ENCODE measurements at places on chromosomes 7 and 10. TPM values are rescaled to one million over a fixed set of nuclear protein-coding genes. Genes with fewer than 3 reads are reported as not detected.

ECD gene
- total RNA-seq, result 32.8 TPM

PAX4 gene
- not detected for total RNA-seq

GRCh38 chr7:102875700-102876295 lies 37.0 kb upstream of the LRRC17 start:
- H3K27me3 ChIP-seq, result peaks cover 17% of the 10 kb centered on the region
- peak; percentile 58 for DNase-seq
- no peak overlapping the region for H3K4me3 ChIP-seq
- H3K4me1 ChIP-seq, result peaks cover 31% of the 10 kb centered on the region
- no peaks in the 10 kb centered on the region for H3K36me3 ChIP-seq
- peak overlapping the region; percentile 29 for H3K27ac ChIP-seq

DNA sequence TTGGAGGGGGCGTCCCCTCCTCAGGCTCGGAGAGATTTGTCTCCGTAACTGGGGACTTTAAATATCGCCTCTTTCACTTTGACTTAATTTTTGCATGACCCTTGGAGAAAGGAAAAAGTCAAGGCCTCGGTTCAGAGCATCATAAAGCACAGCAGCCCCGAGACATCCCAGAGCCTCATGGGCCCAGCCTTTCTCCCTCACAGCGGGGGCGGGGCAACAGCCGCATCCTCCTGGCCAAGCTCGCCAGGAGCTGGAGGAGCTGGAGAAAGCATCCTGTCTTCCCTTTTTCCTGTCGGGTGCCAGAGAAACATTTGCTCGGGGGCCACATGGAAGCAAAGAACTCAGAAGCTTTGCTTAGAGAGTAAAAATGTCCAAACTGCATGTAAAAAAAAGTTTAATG lies 43.6 kb upstream of the DPYSL4 start:
- no peaks in the 10 kb centered on the region for H3K4me1 ChIP-seq
- no peaks in the 10 kb centered on the region for H3K36me3 ChIP-seq
- no peak overlapping the region for H3K27ac ChIP-seq
- DNase-seq, result no peak
- H3K27me3 ChIP-seq, result no peaks in the 10 kb centered on the region

DNA sequence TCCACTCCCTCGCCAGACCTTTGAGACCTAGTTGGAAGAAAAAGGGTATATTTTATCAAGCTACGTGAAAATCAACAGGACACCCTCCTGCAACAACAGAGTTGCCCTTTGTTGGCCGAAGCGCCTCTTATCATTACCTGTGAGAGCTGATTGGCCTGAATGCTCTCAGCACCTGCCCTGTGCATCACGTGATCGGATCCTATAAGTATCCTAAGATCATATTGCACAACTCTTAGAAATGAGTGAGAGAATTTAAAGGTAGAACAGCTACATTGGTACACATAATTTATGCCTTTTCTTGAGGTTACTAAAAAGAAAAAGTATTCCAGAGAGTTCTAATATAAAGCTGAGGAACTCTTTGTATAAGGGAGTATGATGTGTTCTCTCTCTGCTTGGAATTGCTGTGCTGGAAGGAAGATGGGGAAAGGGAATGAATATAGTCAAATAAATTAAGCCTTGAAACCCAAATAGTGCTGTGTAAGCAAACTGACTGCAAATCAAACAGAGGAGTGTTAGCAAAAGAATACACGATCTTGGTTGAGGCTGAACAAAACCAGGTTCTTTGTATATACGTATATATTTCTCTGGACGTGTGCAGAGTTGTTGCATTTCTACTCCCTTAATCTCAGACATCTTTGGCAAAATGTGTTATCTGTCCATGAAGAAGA lies 69.3 kb downstream of the LRRC4 start:
- peaks cover 22% of the 10 kb centered on the region for H3K36me3 ChIP-seq
- no peak overlapping the region for H3K27ac ChIP-seq
- H3K4me3 ChIP-seq, result no peak overlapping the region
- peaks cover 10% of the 10 kb centered on the region for H3K4me1 ChIP-seq
- no peak for DNase-seq

EPO gene
- not detected for total RNA-seq

PTPRZ1 gene
- total RNA-seq, result not detected

GCK gene
- 0.67 TPM for total RNA-seq

DNA sequence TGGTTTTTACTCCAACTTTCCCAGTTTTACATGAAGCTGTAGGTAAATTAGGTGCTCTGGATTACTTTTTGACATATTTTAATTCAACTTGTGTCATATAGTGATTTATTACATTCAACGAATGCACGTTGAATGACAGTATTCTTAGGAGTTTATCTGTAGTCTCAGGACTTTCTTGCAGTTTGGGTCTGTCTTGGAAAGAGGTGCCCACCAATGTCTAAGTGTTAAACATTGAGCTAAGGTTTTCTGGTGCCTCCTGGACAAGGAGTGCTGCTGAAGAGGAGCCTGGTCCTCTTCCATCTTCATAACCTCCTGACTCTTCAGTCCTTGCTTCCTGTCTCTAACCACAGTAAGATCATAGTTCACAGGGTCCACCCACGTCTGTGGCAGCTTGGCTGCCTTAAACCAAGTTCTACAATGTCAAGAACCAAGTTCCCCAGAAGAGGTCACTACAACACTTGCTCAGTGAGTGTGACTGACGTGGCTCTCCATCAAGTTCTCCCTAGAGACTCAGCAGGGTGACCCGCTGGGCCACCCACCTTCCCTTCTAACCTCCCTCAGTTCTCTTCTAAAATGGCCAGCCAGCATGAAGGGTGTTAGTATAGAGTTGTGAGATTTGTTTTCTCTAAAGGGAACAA lies 6.1 kb downstream of the NPY start:
- H3K4me1 ChIP-seq, result peaks cover 13% of the 10 kb centered on the region
- H3K27me3 ChIP-seq, result peaks cover 51% of the 10 kb centered on the region
- no peaks in the 10 kb centered on the region for H3K36me3 ChIP-seq
- no peak overlapping the region for H3K27ac ChIP-seq
- DNase-seq, result peak; percentile 72

GRCh38 chr10:99908512-99908911 lies 101.2 kb downstream of the DNMBP start:
- H3K27me3 ChIP-seq, result no peaks in the 10 kb centered on the region
- H3K27ac ChIP-seq, result no peak overlapping the region
- H3K4me1 ChIP-seq, result no peaks in the 10 kb centered on the region
- no peaks in the 10 kb centered on the region for H3K36me3 ChIP-seq

GRCh38 chr7:54345746-54346145 lies 196.4 kb upstream of the VSTM2A start:
- DNase-seq, result no peak
- peaks cover 5% of the 10 kb centered on the region for H3K36me3 ChIP-seq
- no peak overlapping the region for H3K4me3 ChIP-seq

PKD2L1 gene
- total RNA-seq, result 0.60 TPM

All from activated T-cell treated with anti-CD3 and anti-CD28 coated beads, Interleukin-2, amount 50 U/mL, for 72 hours (primary cell).